Activated B cell treated with CpG ODN at 0.5 μM for 24 hours (primary cell): ENCODE measurements at places on chromosomes 3 and 15.

DNA sequence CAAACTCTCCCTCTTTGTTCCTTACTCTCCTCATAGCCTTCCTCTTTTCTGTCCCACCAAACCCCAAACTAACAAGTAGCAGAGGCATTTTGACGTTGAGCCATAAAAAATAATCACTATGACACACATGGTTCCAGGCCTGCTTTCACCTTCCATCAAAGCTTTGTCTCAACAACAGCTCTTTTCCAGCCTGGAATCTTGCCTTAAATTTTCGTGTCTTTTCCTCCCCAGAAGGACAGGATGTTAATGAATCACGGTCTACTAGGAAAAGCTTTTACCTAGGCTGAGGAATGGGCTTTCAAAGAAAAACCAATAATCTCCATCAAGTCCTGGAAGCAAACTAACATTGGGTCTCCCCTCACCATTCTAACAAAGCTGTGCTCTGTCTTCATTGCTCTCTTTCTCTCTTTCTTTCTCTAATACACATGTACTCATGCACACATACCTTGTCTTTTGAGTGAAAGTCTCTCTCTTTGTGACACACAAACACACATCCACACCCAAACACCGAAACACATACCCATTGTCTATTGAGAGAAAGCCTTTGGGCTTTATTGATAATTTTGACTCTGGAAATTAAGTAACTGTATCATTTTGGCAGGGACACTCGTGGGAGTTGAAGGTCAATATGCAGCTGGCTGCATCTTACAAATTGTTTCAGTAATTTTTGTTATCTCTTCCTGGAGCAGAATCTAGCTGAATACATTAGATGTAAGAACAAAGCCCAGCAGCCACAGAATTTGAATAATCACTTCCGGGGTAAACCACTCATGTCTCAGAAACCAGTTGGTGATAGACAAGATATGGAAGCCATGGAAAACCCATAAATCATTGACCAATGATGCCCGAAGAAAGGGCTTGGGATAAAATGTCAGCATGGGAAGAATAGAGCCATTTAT lies 107.4 kb upstream of the SLC4A7 start:
- DNase-seq = no peak

DNA sequence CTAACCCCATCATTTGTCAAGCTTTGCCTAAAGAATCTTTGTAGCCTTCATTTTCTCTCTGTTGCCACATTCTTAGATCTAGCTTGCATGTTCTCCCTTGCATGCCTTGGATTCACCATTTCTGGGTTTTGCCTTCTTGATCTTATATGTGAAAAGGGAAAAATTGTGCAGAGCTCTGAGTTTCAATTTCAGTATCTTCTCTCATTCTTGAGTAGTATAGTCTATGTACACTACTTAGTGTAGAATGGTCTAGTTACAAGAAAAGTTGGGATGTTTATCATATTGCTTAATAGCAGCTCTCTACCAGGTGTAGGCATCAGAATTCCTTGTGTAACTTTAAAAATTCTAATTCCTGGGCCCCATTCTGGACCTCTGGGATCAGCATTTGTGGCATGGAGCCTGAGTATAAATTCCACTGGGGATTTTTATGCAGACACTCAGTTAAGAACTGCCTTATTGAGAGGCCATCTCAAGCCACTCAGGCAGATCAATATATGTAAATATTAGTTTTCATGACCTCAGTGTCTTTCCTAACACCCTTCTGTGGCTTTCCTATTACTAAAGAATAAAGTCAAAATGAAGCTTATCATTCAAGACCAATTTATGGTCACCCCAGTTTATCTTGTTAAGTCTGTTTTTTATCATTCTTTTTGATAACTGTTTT lies 23.4 kb downstream of the GTF2E1 start:
- DNase-seq = no peak

DNA sequence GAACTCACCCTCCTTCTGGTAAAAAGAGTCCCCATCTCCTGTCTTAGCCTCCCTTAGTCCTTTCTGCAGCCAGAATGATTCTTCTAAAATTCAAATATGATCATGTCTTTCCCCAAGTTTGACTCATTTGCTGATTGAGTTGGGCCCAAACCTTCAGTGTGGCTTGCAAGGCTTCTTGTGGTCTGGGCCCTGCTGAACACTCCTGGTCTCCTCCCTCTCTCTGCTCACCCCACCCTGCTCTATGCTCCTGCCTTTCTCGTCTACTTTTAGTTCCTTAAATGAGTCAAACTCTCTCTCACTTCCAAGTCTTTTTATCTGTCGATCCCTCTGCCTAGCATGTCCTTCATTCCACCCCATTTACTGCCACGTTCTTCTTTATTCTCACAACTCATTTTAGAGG lies 72.6 kb downstream of the CCR1 start:
- DNase-seq = no peak

- DNase-seq = no peak
Observed at GRCh38 chr15:55268176-55268695, 21.4 kb downstream of the RAB27A start.

- DNase-seq = no peak
Observed at GRCh38 chr3:53956586-53956985, 64.9 kb upstream of the SELENOK start.

- no peak for DNase-seq
Observed at GRCh38 chr3:111103807-111104206, 32.2 kb downstream of the NECTIN3 start.

GRCh38 chr15:81183439-81183775 lies 13.3 kb upstream of the IL16 start:
- DNase-seq = no peak

DNA sequence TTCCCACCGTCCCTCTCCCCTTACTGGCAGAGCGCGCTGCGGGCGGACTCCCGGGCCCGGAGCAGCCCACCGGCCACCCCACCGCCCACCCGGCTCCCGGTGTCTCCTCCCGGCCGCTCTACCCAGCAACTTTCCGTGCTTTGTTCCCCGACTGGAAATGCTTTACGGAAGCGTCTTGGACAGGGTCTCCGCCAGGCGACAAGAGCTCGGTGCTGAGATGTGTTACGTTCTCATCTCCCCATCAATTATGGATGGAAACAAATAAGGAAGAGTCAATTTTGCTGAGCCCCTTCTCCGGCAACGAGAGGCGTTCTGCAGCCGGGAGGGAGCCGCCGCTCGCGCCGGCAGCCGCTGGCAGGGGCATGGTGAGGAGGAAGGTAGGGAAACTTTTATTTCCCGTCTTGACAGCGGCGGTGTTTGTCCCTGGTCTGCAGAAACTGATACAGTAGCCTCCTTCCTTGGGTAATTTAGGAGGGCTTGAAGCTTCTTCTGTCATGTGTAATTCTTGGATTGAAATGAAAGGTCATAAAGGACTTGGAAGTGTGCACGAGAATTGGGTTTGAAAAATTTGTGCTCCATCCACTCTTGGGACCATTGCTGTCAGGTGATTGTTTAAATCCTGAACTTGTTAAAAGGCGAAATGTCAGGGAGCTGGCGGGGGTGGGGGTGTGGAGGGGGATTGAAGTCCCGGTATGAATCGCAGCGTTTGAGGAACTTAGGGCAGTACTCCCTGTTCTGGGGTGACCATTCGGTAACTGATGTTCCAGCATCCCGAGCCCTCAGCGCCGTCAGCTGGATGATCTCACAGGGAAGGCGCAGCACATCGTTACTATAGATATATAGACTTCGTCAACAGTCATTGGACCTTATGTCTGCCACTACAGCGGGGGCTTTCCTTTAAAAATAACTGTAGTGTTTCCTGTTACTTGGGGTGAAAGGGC lies 1.5 kb downstream of the SEMA6D start:
- DNase-seq = no peak

- DNase-seq = no peak
Observed at GRCh38 chr3:35760146-35760545, 120.8 kb downstream of the ARPP21 start.

DNA sequence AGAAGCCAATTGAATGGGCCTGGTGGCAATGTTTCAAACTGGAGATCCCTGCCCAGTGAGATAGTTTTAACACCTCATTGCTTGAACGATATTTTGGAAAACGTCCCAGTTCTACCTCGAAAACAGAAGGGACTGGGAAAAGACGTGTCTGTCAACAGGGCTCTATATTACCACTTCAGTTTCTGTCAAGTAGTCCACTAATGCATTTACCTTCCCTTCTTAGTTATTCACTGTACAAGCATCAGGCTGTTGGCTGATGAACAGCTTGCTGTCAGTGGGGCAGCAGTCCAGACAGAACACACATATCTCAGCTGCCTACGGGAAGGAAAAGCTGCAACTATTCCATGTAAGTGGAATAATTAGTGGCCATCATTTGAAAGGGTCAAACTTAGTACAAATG lies 794.7 kb upstream of the GBE1 start:
- DNase-seq = no peak

DNA sequence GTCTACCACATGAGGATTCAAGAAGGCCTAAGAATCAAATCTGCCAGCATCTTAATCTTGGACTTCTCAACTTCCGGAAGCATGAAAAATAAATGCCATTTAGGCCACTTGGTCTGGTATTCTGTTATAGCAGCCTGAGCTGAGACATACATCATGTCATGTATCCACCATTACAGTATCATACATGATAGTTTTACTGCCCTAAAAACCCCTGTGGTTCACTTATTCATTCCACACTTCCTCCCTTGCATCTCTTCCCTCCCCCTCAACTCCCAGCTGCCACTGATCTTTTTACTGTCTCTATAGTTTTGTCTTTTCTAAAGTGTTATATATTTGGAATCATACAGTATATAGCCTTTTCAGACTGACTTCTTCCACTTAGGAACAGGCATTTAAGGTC lies 161.8 kb downstream of the SNRK start:
- no peak for DNase-seq

DNA sequence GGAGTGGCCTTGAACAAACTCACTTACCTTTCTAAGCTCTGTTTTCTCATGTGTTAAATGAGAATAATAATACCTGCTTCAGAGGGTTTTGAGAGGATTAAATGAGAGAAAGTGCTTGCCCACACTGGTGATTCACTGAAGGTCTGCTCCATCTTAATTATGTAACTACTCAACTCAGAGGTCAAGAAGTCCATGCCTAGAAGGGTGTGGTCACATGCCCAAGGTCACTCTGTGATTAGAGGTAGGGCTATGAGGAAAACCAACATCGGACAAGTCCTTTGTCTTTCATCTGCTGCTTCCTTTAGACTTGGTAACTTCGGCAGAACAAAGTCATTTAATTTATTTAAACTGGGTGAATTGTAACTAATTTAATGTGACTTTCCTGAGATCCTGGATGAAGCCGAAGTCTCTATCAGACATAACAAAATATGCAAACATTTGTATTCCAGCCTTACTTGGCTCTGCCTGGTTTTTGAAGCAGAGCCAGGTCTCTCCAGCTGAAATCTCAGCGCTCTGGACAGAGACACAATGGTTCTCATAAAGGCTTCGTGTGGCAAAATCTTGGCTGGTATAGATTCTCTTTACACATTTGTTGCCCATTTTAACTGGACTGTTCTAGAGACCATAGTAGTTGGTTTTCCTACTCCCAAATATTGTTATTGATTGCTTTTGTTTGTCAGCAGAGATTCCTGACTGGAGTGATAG lies 3.0 kb downstream of the CHRNA7 start:
- no peak for DNase-seq

DNA sequence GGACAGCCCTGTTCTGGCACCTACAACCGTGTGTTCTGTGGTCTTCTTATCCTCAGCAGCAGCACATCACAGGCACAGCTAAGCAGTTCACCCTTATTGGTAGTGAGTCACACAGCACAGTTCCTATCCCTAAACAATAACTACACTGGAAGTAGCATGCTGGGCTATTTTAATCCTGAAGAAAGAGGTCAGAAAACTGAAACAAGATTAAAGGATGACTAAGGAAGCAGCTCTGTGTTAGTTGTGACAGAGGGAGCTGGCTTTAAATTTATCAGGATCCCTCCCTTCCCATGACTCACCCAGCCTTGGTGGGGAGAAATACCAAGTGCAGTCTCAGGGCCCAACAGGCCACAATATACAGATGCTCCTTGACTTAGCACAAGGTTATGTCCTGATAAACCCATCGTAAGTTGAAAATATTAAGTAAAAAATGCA lies 144.3 kb downstream of the ERC2 start:
- no peak for DNase-seq

DNA sequence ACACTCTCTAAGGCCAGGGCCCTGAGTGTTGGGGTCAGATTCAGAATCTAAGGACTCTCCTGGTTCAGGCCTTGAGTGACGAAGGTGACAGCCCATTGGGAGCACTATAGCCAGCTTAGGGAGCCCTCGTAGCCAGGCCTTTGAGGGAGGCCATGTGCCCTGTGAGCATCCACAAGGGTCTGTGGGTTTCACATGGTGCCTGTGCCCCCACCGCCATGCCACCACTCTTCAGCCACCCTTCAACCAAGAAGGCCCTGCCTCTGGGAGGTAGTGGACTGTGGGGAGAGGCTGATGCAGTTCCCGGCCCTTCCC lies 37.5 kb downstream of the TSPAN3 start:
- peak; percentile 14 for DNase-seq

DNA sequence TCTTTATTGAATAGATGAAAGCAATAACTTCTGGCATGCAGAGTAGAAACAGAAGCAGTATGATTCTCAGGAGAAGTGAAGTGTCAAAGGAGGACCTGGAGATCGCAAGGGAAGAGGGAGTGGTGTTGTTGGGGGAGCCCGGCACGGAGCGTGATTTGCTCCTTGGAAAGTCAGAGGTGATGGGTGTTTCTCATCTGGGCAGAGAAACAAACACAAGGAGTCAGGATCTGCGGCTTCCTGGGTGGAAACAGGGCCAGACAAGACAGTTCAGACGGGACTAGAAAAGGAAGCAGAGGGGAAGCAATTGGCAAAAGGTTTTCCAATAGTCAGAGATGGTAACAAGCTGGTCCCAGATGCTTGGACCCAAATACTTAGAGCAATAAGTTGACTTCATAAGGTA lies 34.4 kb upstream of the CCDC80 start:
- DNase-seq = no peak

- no peak for DNase-seq
Observed at GRCh38 chr3:183583331-183584245, 28.1 kb upstream of the KLHL6 start.

GRCh38 chr3:79632842-79633241 lies 135.0 kb downstream of the ROBO1 start:
- no peak for DNase-seq

- peak; percentile 72 for DNase-seq
Observed at GRCh38 chr15:78108300-78109084, 16.1 kb downstream of the SH2D7 start.

GRCh38 chr15:70923311-70924080 lies 30.9 kb downstream of the LRRC49 start:
- DNase-seq = no peak

DNA sequence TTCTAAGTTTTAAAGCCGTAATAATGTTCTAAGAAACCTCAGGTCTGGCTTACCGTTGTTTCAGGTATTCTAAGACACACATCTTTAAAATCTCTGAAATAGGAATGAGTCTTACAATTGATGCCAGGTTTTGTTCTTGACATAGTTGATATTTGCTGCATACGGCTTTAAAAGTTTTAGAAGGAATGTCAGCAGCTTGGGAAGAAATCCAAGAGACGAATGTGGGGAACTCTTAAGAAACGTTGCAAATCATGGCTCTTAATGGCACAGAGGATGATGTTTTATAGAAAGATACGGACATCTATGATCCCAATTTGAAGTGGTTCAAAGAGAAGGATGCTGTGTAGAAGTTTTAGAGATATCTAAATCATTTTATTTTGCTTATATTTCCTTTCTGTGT lies 11.5 kb downstream of the NUDT16 start:
- DNase-seq = no peak

GRCh38 chr15:44300572-44300971 lies 12.1 kb downstream of the GOLM2 start:
- no peak for DNase-seq
